ENCODE measurements at places on chromosomes 12 and 14.

- peak; percentile 34 for DNase-seq
Observed at GRCh38 chr12:104456950-104457745, 400 bp downstream of the CHST11 start.

GRCh38 chr14:89371585-89372511 is 45.2 kb downstream of the FOXN3 start:
- no peak for DNase-seq

DNA sequence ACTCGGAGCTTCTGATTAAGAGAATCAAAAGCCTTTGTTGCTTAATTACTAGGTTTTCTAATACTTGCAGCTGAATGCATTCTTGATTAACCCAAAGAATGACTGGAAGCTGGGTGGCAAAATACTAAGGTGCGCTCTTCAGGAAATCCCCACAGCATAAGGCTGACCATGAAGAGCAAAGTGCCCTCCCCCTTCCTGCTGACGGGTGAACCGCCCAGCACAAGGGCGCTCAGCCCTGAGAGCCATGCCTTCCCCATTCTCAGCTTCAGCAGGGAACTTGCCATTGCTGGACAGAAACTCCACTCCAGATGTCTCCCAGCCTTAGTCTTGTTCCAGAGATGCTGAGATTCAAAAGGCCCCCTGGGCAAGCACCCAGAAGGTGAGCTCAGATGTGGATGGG is 27.2 kb upstream of the FBRSL1 start:
- no peak for DNase-seq

- DNase-seq = no peak
Observed at GRCh38 chr12:132579744-132580143, 30.6 kb downstream of the LRCOL1 start.

DNA sequence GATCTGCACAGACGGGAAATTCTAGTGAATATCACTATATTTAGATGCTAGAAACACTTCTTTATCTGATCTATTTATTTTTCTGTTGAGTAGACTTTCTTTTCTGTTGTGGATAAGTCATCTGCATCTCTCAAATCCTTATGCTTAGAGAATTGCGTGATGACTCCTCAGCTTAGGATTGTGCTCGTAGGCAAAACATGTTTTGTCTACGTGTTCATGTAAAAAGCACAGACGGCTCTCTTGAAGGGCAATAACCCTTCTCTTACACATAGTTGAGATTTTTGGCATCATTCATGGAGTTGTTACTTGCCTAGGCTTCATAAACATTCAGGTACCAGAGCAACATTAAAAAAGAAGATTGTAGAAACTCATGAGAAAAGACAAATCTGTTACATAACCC is 18.6 kb downstream of the PPFIBP1 start:
- no peak for DNase-seq

GRCh38 chr14:34063470-34064164 is 112.7 kb upstream of the EGLN3 start:
- no peak for DNase-seq

GRCh38 chr14:104361921-104362681 is 217.5 kb upstream of the C14orf180 start:
- no peak for DNase-seq

- DNase-seq = no peak
Observed at GRCh38 chr12:27915536-27915935, 57.0 kb downstream of the PTHLH start.

- DNase-seq = no peak
Observed at GRCh38 chr14:97185186-97185585, 388.0 kb downstream of the VRK1 start.

DNA sequence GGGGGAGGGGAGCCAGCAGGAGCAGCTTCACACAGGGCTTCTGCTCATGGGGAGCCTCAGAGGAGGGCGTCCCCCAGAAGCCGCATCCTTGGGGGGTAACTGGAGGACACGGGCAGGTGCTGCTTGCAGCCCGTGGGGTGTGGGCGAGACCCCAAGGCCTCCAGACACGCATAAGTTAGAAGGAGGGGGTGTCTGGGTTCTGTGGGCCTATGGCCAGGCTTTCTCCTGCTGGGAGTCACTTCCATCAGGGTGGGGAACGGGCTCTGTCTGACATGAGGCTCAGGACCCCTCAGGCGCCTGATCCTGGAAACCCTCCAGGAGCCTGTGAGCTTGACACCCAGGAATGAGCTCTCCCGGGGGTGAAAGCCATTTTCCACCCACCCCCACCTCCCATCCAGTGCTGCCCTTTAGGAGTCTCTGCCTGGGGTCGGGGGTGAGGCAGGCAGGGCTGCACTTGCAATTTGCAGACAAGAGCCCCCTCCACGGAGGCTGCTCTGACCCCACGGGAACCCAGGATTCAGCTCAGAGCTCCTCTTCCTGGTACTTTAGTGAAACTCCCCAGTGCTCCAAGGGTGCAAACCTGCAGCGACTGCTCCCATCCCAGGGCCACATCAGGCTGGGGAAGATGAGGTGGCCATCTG is 325.7 kb downstream of the ADGRD1 start:
- no peak for DNase-seq
